Large intestine (tissue), 12 donors: ENCODE measurements at places on chromosomes 1 and 21. TPM values are rescaled to one million over a fixed set of nuclear protein-coding genes. Genes with fewer than 3 reads are reported as not detected.
A peak's percentile ranks its signal among the peaks of the same experiment; 100 is the strongest.

The KIF26B gene
- 3.9 TPM for polyA plus RNA-seq

DNA sequence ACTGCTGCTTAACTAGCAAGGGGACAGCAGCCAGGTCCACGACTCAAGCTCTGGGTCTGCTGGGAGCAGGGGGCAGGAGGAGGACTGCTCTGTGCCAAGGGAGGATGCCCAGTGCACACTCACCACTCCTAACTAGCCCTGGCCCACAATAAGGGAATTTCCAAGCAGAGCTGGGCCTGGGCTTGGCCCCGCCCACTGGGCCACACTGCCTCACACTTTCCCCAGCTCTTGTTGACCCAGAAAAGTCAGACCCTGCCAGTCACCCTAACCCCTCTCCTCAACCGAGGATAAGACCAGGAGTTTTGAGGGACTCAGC, 18.7 kb downstream of the SLC9A1 start:
- H3K27me3 ChIP-seq: no peaks in the 10 kb centered on the region
- no peak overlapping the region for H3K4me3 ChIP-seq
- peak overlapping the region; percentile 88 for H3K27ac ChIP-seq
- no peaks in the 10 kb centered on the region for H3K36me3 ChIP-seq

The CHD5 gene
- polyA plus RNA-seq: 2.6 TPM

DNA sequence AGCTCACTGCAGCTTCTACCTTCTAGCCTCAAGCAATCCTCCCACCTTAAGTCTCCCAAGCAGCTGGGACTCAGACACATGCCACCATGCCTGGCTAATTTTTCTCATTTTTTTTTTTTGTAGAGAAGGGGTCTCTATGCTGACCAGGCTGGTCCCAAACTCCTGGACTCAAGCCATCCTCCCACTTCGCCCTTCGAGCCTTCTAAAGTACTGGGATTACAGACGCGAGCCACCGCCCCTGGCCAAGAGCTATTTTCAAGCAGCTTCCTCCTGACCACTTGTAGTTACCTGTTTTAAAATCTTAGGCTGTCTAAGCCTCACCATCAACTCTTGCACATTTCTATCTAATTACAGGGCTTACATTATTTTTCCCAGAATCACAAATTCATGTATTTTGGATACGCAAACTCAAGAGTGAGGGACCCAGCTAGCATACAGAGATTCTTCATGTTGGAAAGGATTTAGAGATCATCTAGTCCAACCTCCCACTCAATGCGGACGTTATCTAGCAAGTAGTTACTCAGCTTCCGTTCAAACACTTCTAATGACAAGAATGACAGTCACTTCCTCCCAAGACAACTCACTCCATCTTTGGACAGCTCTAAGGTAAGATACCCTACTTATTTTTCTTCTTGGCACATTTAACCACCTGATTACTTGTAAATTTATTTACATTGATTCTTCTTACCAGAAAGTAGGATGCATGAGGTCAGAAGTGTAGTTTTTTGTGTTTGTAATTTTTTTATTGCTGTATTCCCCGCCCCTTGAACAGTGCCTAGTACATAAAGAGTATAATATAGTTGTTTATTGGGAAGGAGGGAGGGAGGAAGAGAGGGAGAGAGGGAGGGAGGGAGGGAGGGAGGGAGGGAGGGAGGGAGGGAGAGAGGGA, 65.4 kb downstream of the LUZP1 start:
- H3K27ac ChIP-seq: no peak overlapping the region
- DNase-seq: peak; percentile 40
- no peaks in the 10 kb centered on the region for H3K4me1 ChIP-seq
- peaks cover 24% of the 10 kb centered on the region for H3K36me3 ChIP-seq
- no peaks in the 10 kb centered on the region for H3K27me3 ChIP-seq
- H3K4me3 ChIP-seq: no peak overlapping the region

DNA sequence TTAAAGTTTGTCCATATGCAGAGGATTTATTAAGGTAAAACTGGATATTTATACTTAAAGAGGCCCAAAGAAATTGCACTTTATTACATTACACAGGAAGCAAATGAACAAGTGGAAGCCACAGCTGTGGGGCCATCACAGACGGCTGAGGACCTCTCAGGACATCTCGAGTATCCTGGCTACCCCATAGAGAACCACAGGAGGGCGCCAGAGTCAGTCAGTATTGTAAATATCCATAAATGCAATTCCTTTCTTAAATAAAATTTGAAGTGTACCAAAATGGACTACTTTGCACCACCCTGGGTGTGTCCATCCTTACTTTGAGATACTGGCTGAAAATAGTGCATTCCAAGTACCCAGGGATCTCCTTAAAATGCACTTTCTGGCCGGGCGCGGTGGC, 257.2 kb downstream of the MRPL39 start:
- H3K4me3 ChIP-seq: no peak overlapping the region
- no peaks in the 10 kb centered on the region for H3K4me1 ChIP-seq
- no peaks in the 10 kb centered on the region for H3K36me3 ChIP-seq
- DNase-seq: no peak
- H3K27ac ChIP-seq: no peak overlapping the region
- H3K27me3 ChIP-seq: no peaks in the 10 kb centered on the region

- H3K27ac ChIP-seq: no peak overlapping the region
- no peak overlapping the region for H3K4me3 ChIP-seq
- H3K4me1 ChIP-seq: peaks cover 6% of the 10 kb centered on the region
- H3K36me3 ChIP-seq: peaks cover 8% of the 10 kb centered on the region
Observed at GRCh38 chr1:42786097-42786496, 1.3 kb downstream of the TMEM269 start.

- no peaks in the 10 kb centered on the region for H3K4me1 ChIP-seq
- peaks cover 2% of the 10 kb centered on the region for H3K36me3 ChIP-seq
- no peak for DNase-seq
Observed at GRCh38 chr1:99727575-99728185, 38.8 kb downstream of the FRRS1 start.

DNA sequence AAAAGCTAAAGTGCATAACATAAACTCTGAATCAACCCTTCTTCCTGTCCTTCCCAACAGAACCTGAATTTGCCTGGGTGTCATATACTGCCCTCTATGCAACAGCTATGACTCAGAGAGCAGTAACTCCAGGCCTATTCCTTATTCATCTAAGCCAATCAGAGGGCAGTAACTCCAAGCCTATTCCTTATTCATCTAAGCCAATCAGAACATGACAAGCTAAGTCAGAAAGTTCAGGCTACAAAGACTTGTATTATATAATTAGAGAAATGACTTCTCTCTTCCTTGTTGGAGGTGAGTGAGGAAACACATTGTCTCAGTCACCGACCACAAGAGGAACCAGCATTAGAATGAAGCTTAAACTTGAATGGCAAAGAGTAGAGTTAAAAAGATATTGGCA, 26.2 kb upstream of the TADA1 start:
- H3K27me3 ChIP-seq: no peaks in the 10 kb centered on the region
- no peak overlapping the region for H3K27ac ChIP-seq
- H3K36me3 ChIP-seq: no peaks in the 10 kb centered on the region
- no peak overlapping the region for H3K4me3 ChIP-seq

DNA sequence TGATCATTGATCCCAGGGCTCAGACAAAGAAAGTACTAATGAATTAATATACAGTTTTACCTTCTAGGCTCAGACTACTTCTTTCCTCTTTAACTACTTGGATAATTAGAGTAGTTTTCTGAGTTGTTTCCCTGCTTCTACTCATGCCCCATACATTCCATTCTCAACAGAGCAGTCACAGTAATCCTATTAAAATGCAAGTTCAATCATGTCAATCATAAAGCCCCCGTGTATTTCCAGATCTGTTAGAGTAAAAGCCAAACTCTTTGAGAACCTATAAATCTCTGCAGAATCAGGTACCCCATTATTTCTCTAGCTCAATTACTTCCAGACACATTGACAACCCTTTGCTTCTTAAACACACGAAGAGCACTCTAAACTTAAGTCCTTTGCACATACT, 242.1 kb upstream of the PRMT6 start:
- no peaks in the 10 kb centered on the region for H3K36me3 ChIP-seq
- no peaks in the 10 kb centered on the region for H3K27me3 ChIP-seq
- no peaks in the 10 kb centered on the region for H3K4me1 ChIP-seq
- no peak for DNase-seq
- H3K4me3 ChIP-seq: no peak overlapping the region

The SERPINC1 gene
- polyA plus RNA-seq: 0.54 TPM

The CYP4Z1 gene
- 0.03 TPM for polyA plus RNA-seq

DNA sequence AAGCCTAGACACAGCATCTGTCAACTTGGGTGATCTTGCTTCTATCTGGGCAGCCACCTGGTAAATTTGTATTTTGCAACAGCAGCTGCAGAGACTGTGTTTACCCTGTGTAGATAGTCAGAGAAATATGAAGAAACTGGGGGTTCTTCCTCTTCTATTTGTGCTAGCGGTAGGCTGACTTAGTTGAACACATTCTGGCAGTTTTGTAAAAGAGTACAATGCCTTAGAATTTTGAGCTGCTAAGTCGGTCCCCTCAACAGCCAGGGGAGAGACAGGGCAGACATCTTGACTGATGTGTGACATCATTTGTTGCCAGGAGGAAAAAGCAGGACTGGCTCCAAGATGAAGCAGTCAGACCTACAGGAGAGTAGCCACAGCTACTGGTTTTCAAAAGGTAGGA, 53.7 kb downstream of the KCNJ6 start:
- H3K27me3 ChIP-seq: no peaks in the 10 kb centered on the region
- peak; percentile 22 for DNase-seq
- no peaks in the 10 kb centered on the region for H3K4me1 ChIP-seq
- H3K36me3 ChIP-seq: no peaks in the 10 kb centered on the region

The MSH4 gene
- 0.24 TPM for polyA plus RNA-seq

- no peak for DNase-seq
- H3K4me1 ChIP-seq: peaks cover 4% of the 10 kb centered on the region
- H3K27ac ChIP-seq: no peak overlapping the region
- H3K27me3 ChIP-seq: no peaks in the 10 kb centered on the region
Observed at GRCh38 chr1:39144924-39145323, 59.6 kb upstream of the MACF1 start.
